ENCODE measurements at places on chromosomes 7 and 10.

- no peak for DNase-seq
Measured at GRCh38 chr10:6503171-6503570, 76.9 kb downstream of the PRKCQ start.

- no peak for DNase-seq
Measured at GRCh38 chr7:90412458-90413184, 9.4 kb downstream of the CLDN12 start.

DNA sequence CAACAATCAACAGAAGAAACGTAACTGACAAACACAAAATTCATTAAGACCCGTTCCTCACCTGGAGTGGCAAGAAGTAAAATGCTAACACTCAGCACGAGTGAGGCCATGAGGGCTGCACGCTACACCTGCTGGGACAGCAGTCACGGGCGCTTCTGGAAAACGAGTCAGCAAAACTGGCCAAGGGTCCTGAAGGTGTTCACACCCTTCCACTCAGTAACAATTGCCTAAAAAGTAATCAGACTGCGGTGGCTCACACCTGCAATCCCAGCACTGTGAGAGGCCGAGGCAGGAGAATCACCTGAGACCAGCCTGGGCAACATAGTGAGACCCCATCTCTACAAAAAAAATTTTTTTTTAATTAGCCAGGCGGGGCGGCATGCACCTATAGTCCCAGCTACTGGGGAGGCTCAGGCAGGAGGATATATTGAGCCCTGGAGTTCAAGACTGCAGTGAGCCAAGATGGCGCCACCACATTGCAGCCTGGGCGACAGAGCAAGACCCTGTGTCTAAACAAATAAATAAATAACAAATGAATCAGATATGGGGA, 199.1 kb downstream of the MAD1L1 start:
- DNase-seq, result no peak

GRCh38 chr7:115722302-115722977, 308.1 kb downstream of the TFEC start:
- DNase-seq, result no peak

DNA sequence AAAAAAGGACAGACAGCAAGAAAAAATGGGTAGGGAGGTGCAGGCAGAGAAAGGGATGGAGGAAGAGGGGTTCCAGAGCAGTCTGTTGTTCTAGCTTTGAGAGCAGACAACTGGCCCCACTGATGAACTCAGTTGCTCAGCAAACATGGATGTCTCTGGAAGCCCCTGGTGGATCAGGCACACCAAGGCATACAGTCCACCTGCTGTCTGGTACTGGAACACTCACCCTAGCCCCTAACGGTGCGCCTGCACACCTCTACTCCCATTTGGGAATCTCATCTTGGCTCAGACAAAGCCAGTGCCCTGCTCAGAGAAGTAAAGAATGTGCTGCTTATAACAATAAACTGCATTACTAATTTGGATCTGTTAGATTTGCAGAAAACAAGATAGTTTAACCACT, 7.7 kb downstream of the MACROH2A2 start:
- DNase-seq, result no peak

- DNase-seq, result no peak
Measured at GRCh38 chr7:125355899-125356298, 426.3 kb upstream of the POT1 start.

DNA sequence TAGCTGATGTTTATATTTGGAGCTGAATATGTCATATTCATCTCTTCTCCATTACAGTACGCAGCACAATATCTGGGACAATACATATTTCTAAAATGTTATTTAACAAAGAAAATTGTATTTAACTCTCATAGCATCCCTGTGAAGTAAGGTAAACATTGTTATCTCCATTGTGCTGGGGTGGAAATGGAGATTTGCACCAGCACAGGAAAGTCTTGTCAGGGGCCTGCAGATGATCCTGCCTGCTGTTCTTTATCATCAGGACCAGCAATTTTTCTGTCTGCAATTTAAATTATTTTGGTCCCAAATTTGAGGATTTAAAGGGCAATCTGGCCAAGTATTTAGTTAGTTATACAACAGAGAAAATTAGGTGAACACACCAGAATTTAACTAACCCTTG, 144.4 kb downstream of the CPED1 start:
- no peak for DNase-seq

DNA sequence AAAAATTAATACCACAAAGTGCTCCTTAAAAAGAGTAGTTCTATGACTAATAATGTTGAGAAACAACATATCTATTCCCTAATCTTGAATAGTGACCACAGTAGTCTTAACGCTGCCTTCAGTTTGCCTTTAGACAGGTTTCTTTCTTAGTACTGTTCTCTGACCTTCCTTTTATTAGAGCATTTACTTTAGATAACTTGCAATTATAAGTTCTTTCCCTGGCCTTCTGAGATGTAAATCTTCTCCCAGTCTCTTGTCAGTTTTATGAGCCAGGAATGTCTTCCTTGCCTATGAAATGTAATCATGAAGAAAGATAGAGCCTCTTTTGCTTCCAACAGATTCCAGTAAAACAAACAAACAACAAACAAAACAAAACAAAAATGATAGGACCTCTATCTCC, 1119.8 kb upstream of the LRRTM3 start:
- DNase-seq, result no peak

DNA sequence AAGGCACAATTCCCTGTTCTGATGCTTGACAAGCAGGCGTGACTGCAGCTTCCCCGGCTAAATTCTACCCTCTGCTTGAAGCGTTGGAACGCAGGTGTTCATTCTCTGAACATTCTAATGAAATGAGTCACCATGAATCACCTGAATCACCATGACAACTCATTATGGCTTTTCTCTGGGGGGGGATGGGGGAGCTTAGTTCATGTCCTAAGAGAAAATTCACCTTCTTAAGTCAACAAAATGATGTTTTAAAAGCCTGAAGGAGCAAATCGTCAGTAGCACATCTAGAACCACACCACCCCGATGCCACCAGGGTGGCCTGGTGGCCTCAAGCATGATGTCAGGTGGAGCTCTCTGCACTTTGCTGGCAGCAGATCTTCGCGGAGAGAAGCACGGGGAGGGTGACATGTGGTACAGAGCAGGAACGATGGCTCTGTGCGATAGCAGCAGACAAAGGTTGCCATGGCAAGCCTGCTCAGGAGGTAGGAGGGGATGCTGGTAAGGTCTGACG, 33.7 kb downstream of the DDC start:
- DNase-seq, result no peak

- DNase-seq, result no peak
Measured at GRCh38 chr10:29791773-29792172, 157.0 kb upstream of the SVIL start.

- no peak for DNase-seq
Measured at GRCh38 chr10:22570733-22571430, 143.5 kb downstream of the PIP4K2A start.

DNA sequence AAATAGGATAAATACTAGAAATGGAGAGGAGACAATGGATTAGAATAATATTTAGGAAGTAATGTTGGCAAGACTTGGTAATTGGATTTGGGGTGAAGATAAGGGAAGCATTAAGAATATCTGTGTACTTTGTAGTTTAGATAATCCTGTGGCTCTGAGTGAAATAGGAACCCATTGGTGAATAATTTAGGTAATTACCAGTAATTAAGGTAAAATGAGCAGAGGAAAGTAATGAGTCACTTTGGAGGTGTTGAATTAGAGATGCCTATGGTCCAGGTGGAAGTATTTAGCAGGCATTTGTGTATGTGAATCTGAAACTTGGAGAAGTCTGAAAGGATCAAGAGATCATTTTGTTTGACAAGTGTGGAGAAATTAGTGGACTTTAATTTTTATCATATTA, 5.7 kb downstream of the C1GALT1 start:
- no peak for DNase-seq

DNA sequence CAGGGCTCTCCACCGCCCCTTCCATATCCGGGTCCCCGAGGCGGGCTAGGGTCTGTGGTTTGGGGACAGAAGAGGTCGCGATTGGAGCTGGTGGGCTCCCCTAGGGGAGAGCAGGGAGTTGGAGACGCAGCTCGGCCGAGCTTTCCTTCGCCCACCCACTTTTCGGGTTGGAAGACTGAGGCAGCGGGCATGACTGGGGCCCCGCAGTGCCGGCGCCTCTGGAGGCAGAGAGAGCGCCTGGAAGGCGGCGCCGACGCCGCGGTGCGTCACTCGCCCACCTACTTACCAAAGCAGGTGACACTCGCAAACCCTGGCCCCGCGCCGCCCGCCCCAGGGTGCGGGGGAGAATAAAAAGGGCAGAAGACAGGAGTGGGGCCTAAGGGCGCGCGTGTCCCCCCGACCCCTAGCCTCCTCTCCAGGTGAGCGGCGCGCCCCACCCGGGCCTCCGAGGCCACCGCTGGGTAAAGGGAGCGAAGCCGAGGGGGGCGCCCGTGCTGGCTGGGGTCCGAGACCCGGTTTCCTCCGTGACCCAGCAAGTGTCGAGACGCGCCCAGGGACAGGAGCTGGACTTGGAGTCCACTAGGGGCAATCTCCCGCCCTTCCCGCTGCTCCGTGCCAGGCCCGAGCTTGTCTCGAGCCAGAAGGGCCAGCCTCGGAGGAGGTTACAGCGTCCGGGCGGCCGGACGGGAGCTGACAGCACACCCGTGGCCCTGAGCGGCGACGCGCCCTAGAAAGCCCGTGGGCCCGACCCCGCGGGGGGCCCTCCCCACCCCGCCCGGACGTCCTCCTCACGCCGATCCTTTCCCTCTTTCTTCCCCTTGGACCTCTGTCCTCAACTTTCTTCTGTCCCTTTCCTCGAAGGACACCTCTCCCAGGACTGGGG, 34.4 kb upstream of the GRID1 start:
- DNase-seq, result peak; percentile 14

DNA sequence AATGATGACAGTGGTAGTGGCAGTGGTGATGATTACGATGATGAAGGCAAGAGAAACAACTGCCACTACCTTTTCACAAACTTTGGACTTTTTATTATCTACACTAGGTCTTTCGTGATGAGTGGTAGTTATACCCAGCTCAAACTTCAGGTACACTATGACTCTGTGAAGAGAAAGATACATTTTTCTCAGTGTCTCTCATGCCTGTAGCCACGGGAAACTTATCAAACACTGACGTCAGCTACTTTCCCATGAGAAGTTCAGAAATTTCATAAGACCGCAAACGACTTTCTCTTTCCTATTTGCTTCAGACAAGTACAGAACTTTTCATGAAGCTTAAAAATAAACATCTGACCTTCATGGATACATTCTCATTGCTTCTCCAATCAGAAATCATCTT, 57.0 kb downstream of the CALD1 start:
- DNase-seq, result no peak

DNA sequence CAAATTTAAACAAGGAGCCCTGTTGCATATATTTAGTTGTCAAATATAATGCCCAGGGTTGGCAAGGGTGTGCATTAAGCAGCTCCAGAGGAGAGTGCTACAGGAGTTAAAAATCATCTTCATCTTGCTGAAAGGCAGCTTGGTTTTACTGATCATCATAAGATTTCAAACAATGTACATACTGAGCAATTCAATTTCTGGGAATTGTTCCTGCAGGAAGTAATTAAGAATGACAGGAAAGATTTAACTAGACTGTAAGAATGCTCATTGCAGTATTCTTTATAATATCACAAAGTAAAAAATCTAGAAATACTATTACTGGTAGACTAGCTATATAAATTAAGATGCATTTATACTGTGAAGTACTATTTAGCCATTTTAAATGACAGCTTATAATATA, 153.6 kb downstream of the DYNC1I1 start:
- DNase-seq, result no peak
